ENCODE measurements at places on chromosomes 7 and 10.

GRCh38 chr10:80371467-80371866 is 14.9 kb downstream of the DYDC2 start:
- DNase-seq, result peak; percentile 88

DNA sequence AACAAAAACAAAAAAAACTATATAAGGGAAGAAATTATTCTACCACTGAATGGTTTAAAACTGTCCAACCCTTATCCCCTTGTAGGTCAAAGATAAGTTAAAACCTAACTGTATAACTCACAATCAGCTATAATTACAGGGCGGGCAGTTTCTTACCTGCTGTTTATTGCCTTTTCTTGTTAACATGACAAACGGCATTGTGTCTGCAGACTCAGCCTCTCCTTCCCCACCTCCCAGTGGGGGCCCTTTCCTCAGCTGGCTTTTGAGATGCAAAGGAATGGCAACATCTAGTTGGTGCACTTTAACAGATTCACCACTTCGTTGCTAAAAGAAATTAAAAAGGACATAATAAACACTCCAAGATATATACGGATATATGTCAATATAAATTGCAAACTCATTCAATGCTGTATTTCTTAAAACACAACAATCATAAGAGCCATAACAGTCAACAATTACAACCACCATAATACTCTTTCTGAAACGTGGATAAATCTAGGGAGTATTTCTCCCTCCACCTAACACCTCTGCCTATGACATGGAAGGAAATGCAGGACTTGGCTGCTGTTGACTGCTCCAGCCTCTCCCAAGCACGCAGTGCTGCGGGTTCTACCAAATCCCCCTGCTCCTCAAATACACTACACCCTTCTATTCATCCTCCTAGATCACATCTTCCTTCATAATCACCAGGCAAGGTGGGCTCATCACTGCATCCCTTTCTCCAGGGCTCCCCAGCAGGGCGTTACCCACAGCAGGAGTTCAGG is 106.0 kb downstream of the UPF2 start:
- no peak for DNase-seq

GRCh38 chr10:32348297-32349198 is 1.6 kb upstream of the EPC1 start:
- no peak for DNase-seq

DNA sequence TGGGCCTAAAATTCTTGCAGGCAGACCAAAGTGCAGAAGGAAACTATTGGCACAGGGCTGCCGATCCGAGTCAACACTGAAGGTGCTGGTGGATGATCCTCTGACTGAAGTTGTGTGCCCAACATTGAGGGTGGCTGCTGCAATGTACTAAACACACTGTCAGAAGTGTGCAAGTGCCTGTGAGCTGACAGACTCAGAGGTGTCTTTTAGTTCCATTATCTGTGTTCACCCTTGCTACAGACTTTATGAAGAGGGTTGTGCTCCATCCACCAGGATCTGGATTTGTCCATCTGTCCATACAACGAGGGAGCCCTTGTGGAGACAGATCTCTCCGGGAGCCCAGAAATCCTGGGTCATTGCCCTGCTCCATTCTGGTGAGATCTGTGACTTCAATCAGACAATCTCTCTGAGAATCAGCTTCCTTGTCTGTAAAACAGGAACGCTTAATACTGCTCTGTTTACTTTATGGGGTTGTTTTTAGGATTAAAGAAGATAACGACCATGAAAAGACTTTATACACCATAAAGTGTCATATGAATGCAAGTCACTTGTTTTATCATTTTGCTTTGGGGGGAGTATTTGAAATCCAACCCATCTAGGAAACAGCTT is 9.5 kb upstream of the TRPV6 start:
- no peak for DNase-seq

DNA sequence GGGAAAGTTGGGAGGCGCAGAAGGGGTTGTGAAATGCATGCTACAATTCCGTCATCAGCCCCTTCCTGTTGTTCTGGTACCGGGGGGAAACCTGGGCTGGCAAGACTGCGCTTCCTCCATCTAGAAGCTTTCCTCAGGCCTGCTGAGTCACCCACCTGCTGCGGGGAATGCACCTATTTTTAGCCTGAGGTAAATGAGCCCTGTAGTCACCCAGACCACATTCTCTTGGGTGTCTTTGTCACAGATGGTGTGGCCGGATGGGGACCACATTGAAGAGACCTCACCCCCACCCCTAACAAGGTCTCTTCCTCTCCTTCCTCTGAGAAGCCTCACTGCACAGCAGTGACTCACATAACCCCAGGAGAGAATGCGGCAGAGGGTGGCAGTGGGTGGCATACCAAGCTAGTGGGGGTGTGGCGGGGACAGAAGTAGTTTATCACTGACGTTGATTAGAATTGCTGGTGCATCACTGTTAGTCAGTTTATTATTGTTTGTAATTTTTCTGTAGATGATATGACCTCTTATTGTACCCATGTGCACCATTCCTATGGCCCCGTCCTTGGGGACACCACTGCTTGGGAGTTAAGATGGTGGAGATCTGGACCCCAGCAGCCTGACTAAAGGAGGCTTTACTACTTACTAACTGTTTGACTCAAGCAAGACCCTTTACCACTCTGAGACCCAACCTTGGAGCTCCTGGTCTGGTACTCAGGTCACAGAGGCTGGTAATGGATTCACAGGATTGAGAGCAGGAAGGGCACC is 83.0 kb upstream of the DUSP5 start:
- DNase-seq, result no peak

DNA sequence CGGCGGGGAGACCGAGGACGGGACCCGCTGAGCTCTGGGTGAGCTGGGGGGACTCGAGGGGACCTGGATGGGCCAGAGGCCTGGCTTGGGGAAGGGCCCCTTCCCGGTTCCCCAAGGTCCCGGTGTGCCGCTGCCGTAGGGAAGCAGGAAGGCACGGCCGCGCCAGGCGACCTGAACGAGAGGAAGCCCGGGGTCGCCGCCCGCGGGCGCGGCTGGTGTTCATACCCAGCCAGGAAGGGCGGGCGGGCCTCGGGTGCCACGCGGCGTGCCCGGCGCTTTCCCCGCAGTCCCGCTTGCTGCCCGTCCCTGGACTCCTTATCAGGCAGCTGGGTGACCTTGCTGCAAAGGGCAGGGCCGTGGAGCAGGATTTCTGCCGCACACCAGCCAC is 38.0 kb downstream of the ZNF777 start:
- peak; percentile 88 for DNase-seq

GRCh38 chr10:44827431-44828006 is 83.6 kb upstream of the TMEM72 start:
- peak; percentile 75 for DNase-seq

DNA sequence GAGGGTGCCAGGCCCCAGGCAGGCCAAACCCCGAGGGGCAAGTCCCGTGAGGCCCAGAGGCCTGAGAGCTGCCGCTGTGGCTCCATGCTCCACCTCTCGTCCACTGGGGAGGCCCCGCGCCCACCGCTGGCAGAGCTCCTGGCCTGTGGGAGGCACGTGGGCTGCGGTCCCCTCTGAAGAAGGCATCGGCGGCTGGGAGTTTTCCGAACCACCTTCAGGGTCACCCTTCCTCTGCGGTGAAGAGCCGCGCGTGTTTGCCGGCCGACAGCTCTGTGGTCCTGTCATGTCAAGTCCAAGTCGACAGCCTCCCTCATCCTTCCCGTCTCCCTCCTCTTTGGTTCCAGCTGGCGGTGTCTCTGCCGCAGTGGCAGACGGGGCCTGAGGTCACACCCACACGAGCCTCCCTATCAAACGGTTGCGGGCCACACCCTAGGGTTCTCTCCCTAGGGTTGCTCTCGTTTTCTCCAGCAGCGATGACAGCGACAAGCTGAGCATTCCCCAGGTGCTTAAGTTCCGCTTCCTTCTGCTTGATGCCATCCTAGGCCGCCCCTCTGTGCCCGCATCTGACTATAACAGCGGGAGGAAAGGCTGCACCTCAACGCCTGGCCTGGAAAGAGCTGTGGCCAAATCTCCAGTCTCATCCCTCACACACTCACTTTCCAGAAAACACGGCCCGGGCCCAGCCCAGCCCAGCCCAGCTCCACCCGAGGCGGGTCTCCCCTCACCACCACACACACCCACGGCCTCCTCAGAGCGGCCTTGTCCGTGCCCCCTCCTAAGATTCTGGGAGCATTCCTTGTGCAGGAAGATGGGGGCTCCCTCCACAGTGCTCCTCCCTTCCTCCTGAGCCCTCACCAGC is 185.0 kb downstream of the ELFN1 start:
- no peak for DNase-seq

DNA sequence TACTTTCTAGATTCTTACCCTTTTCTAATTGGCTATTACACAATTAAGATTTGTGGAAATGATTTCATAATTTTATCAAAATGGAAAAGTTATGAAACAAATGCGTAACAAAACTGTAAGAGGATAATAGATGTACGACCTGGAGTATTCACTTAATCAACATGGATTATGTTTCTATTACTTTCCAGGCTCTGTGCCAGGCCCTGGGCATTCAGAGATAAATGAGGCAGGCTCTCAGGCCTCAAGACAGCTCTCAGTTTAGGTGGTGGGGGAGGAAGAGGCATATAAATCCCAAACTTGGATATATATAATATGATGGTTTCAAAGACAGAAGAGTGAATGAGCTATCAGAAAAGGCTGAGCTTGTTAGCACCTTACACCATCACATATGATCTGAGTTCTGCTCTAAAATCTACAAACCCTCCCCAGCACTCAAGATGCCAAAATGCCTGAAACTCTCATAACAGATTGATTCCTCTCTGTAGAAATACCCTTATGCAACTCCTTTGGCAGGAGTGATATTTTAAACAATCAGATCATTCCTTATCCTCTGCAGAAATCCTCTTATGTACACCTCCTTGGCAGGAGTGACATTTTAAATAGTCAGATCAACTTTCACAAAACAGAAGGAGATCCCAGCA is 42.5 kb downstream of the ACBD5 start:
- DNase-seq, result no peak

All from esophagus muscularis mucosa (tissue), 4 donors.